ENCODE measurements at places on chromosomes 1 and 21.

DNA sequence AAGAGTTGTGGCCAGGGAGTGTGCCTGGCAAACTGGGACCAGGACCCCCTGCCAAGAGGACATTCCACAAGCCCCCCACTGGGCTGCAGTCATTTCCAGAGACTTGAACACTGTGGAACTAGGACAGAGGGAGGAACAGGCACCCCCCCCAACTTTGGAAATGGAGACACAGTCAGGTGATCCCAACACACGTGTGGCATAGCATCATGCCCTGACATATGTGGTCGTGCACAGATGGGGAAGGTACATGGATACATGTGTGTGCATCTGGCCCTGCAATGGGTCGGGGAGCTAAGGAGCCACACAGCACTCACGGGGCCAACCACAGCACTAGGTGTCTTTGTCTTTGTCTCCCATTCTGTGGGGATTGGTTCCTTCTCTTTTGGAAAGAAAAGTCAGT lies 6.6 kb upstream of the TFF3 start:
- no peak for DNase-seq

DNA sequence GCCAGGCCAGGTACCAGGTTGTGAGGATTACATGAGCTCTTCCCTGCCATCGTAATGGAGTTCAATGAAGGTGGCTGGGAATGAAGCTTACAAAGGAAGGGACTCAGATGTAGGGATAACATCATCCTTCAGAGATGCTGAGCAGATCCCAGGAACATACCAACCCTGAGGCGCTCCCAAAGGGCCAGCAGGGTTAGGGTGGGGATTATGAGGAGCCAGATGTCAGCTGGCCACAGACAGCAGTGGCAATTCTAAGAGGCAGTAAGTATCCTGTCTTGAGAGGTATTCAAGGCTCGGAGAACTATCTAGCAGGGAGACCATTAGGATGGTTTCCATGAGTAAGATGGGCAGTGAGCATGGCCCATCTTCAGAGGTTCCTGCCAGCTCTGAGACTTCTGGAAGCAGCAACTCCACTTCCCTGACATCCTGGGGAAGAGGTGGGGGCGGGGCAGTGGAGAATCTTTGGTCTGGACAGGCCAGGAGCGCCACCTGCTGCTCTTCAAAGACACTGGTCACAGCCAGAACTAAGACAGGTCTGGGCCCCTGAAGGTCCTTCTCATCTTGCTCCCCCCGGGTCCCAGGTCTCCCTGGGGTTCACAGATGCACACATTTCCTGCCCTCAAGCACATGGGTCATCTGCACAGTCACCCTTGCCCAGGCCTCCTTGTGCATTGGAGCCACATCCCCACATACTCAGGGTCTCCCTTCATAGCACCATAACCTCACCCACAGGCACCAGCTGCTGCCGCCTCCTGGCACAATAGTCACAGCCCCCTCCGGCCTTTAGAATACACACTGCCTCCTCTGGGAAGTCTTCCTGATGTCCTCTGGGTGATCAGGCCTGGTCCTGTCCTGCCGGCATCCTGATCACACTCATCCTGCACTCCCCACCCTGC lies 2.7 kb upstream of the SDC3 start:
- DNase-seq, result peak; percentile 30

GRCh38 chr1:237227476-237227875 lies 185.5 kb downstream of the RYR2 start:
- no peak for DNase-seq

GRCh38 chr1:152741656-152742055 lies 16.2 kb upstream of the KPRP start:
- DNase-seq, result no peak

- DNase-seq, result no peak
Observed at GRCh38 chr1:200258447-200259375, 151.1 kb downstream of the ZNF281 start.

GRCh38 chr1:98468111-98468717 lies 193.3 kb upstream of the SNX7 start:
- DNase-seq, result no peak

- no peak for DNase-seq
Observed at GRCh38 chr1:3930301-3931006, 30.4 kb upstream of the C1orf174 start.

Data from stimulated activated CD4-positive, alpha-beta T cell treated with anti-CD3 and anti-CD28 coated beads, Interleukin-15, amount 100 ng/mL, for 1 hour (primary cell).